ENCODE measurements at places on chromosomes 13 and 19. TPM values are rescaled to one million over a fixed set of nuclear protein-coding genes. Genes with fewer than 3 reads are reported as not detected.
A peak's percentile ranks its signal among the peaks of the same experiment; 100 is the strongest.

GRCh38 chr13:34933349-34933748 lies 8.7 kb upstream of the NBEA start:
- H3K27ac ChIP-seq, result no peak overlapping the region
- H3K4me1 ChIP-seq, result no peaks in the 10 kb centered on the region
- no peaks in the 10 kb centered on the region for H3K36me3 ChIP-seq
- no peaks in the 10 kb centered on the region for H3K27me3 ChIP-seq
- DNase-seq, result no peak
- H3K4me3 ChIP-seq, result no peak overlapping the region

DNA sequence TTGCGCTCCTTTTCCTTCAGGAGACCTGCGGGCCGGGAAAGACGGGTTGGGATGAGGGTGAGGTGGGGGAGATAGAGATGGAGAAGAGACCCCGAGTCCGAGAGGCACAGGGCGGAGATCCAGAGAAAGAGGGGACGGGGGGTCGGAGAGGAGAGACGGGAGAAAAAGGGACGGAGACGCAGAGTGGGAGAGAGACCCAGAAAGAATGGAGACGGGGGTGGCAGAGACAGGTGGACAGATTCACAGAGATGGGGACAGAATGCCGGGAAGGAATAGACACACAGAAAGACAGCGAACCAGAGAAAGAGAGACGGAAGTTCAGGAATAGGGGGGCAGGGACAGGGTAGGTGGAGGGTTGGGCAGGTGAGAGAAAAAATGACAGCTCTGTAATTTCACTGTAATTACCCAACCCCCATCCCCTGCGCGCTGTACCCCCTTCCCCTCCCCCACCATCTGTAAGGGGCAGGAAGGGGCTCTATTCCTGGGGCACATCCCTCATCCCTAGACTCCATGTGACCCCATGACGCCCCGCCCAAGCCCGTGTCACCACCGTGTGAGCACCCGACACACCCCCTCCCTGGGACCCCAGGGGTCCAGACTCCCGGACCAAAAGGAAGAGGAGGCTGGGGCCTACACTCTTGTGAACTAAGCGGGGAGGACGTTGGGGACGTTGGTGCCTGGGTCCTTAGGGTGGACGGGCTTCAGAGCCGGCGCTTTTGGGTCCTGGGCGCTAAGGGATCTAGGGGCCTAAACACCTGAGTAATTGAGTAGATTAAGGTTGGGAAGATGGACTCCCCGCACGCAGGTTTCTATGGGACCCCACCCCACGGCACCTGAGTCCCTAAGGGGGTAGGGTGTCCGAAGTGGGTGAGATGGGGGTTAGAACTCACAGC lies 967 bp downstream of the DBP start:
- peak overlapping the region; percentile 89 for H3K4me3 ChIP-seq
- peaks cover 19% of the 10 kb centered on the region for H3K4me1 ChIP-seq
- H3K36me3 ChIP-seq, result no peaks in the 10 kb centered on the region
- H3K27ac ChIP-seq, result peak overlapping the region; percentile 94

- H3K27me3 ChIP-seq, result no peaks in the 10 kb centered on the region
- H3K27ac ChIP-seq, result no peak overlapping the region
- DNase-seq, result no peak
- H3K4me1 ChIP-seq, result no peaks in the 10 kb centered on the region
- no peak overlapping the region for H3K4me3 ChIP-seq
These were observed 37.3 kb downstream of the DNAJC3 start for GRCh38 chr13:95714142-95714832.

GRCh38 chr19:30017172-30017571 lies 75.1 kb downstream of the URI1 start:
- no peaks in the 10 kb centered on the region for H3K4me1 ChIP-seq
- H3K36me3 ChIP-seq, result peaks cover 13% of the 10 kb centered on the region
- H3K4me3 ChIP-seq, result no peak overlapping the region
- H3K27ac ChIP-seq, result no peak overlapping the region
- H3K27me3 ChIP-seq, result no peaks in the 10 kb centered on the region

- no peaks in the 10 kb centered on the region for H3K36me3 ChIP-seq
- no peak overlapping the region for H3K27ac ChIP-seq
- no peaks in the 10 kb centered on the region for H3K27me3 ChIP-seq
- H3K4me3 ChIP-seq, result no peak overlapping the region
- no peak for DNase-seq
These were observed 10.7 kb downstream of the RFXAP start for GRCh38 chr13:36829753-36830152.

CGB5 gene
- not detected for total RNA-seq

ZNF77 gene
- total RNA-seq, result 3.0 TPM

PRR22 gene
- 3.5 TPM for total RNA-seq

TSHZ3 gene
- 9.9 TPM for total RNA-seq

SIGLECL1 gene
- total RNA-seq, result not detected
